Activated effector memory CD4-positive, alpha-beta T cell treated with Interleukin-2 at 50 U/mL for 16 hours (primary cell): ENCODE measurements at places on chromosomes 1 and 21.

- DNase-seq: no peak
These were observed 7.0 kb downstream of the TCEA3 start for GRCh38 chr1:23417570-23417969.

DNA sequence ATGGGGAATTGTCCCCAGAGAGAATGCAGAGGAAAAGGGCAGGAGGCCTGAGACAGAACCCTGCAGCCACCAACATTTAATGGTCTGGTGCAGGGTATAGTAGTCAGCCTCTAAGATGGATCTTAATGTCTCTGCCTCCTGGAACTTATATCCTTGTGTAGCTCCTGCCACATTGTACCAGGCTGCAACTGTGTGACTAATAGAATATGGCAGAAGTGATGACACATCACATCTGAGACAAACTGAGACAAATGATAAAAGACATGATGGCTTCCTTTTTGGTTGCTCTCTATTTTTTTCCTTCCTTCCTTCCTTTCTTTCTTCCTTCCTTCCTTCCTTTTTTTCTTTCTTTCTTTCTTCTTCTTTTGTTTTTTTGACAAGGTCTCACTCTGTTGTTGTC lies 37.1 kb upstream of the CYP4B1 start:
- no peak for DNase-seq

DNA sequence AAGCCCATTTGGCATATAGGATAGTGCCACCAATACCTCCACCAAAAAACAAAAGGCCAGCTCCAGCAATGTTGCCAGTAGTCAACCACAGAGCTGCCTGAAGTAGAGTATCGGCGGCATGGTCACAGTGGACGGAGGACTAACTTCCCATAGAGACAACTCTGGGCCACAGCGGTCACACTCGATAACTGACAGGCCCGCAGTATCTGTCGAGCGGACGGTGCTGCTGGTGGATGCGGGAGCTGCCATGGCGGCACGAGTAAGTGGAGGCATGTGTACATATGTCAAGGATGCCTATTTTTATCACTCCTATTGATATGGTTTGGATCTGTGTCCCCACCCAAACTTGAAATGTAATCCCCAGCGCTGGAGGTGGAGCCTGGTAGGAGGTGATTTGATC lies 4.1 kb downstream of the KRTAP12-1 start:
- no peak for DNase-seq

GRCh38 chr1:39110325-39110851 lies 84.2 kb downstream of the NDUFS5 start:
- no peak for DNase-seq

DNA sequence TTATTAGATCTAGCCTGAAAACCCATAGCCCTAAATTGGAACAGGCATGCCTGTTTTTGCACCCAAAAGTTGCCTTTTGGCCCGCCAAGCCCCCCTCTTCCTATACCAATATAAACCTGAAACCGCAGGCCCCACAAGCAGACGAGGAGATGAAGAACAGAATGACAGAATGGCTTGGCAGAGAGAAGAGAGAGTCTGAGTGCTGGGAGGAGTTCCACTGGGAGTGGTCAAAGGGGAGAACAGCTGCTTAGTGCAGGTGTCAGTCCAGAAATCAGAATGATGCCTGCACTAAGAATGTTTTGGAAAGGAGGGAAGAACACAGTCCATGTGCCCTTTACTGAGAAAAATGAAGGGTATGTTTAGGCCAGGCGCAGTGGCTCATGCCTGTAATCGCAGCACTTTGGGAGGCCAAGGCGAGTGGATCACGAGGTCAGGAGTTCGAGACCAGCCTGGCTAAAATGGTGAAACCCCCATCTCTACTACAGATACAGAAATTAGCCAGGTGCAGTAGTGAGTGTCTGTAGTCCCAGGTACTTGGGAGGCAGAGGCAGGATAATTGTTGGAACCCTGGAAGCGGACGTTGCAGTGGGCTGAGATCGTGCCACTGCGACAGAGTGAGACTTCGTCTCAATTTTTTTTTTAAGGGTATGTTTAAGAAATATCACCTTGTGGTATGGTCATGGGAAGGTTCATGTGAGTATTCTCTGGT lies 9.4 kb downstream of the DYRK1A start:
- no peak for DNase-seq

DNA sequence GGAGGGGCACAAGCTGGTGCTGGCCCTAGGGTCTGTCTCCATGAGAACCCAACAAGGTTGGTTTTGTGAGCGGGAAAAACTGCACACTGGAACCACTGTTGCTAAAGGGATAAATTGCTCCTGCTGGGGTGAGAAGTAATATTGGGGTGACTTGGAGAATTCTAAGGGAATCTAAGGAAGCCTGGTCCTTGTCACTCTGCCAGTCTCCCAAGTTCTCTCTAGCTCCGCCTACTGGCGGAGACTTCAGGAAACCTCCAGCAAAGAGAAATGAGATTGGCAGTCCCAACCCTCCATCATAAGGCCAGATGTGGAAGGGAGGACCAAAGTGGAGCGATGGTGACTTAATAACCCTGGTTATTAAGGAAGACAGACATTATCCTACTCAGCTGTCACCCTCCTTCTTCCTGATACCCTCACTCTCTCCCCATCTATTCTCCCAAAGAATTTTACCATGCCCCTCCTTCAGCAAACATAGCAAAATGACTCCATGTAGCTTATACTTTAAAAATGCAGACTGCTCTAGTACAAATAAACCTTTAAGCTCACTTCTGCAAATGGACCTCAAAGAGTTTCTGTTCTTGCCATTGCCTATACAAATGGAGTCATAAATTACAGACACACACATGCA lies 2.7 kb downstream of the LCE1F start:
- no peak for DNase-seq

DNA sequence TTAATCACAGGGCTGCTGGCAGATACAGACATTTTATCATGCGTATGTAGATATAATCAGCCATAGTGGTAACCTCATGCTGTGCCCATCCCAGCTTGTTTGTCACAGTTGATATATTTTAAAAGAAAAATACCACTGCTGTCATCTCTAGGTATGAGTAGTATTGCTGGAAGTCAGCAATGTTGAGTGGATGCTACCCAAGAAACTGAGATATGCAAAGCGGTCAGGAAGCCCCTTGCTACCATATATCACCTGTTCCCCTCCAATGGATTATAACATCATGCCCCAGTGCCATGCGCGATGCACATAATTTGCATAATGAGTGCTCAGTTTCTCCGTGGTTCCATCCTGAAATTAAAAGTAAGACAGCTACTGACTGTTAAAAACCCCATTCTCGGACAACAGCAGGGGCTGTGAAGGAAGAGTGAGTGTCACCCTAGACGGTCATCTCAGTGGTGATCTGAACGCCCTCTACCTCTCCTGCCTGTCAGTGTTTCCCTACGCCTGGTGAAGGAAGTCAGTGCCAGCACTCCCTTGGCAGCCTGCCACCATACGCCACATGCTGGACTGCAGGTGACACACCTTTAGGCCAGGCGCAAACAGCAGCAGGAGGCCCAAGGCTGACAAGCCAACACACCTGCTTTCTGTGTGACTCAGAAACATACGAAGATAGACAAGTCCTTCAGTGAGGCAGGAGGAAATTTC lies 2.7 kb downstream of the IL10RB start:
- DNase-seq: no peak

DNA sequence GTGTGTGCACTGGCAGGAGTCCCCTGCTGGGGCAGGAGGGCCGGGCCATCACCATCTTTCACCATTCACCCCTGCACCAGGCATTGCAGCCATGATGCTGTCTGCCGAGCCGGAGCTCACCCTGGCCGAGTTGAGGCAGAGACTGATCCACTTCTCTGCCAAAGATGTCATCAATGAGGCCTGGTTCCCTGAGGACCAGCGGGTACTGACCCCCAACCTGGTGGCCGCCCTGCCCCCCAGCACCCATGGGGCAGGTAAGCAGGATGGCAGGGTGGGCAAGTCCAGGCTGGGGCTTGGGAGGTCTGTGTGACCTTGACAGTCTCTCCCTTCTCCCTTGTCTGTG lies 18.6 kb downstream of the PCSK9 start:
- no peak for DNase-seq

DNA sequence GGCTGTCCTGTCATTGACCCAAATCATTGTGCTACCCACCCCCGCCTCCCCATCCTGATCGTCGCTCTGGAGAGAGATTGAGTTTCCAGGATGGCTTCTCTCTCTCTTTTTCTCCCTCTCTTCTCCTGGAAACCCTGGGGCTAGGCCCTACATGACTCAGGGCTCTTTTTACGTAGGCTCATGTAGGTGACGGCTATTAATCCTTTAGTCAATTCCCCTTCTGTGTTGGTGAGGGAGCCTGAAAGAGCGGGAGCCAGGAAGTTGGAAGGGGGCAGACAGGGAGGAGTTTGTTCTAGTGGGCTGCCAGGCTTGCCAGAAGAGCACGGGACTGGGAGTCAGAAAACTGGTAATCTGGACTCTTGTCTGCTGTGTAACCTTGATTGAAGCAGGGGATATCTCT lies 9.7 kb downstream of the ATP2B4 start:
- no peak for DNase-seq

- no peak for DNase-seq
These were observed 61.1 kb upstream of the FBXO28 start for GRCh38 chr1:224052772-224053171.

DNA sequence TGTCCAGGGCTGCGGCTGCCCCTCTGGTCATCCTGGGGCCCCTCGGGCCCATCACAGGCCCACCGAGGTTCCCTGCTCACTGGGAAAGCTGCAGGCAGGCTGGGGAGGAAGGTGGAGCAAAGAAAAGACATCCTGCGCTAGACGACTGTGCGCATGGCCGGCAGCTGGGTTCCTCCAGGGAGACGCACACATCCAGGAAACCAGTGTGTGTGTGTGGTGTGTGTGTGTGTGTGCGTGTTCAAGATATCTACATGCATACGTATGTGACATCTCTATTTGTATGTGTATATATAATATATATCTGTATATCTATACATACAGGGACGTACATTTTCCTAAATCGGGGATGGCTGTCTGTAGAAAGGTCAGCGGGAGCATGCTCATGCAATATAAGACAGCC lies 63.7 kb downstream of the ACOT7 start:
- DNase-seq: no peak

DNA sequence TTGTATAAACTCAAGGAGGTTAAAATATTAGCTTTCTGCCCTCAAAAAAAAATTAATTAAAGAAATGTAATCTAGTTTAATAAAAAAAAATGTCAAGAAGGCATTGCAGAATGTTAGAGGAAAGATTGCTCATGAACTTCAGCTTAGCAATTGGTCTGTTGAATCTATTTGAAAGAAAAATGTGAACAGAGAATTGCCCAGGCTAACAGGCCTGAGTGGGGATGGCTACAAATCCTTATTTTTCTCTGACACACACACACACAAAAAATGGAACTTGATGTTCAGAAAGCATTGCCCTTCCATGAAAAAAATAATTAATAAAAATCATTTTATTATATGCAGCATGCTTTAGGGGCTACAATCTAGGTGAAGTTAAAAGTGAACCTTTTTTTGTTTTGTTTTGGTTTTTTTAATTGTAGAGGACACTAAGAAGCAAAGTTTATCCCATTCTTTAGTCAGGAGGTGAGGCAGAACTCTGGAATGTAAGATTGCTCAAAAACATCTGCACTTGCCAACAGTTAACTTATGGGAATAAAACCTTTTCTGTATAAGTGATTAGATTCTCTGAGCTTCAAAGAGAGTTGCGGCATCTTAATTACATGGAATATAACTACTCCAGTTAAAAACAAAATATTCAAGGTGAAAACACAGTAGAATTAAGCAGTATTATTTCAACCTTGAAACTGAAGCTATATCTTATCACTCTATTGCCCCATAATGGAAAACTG lies 658.5 kb upstream of the ADGRL2 start:
- DNase-seq: no peak

DNA sequence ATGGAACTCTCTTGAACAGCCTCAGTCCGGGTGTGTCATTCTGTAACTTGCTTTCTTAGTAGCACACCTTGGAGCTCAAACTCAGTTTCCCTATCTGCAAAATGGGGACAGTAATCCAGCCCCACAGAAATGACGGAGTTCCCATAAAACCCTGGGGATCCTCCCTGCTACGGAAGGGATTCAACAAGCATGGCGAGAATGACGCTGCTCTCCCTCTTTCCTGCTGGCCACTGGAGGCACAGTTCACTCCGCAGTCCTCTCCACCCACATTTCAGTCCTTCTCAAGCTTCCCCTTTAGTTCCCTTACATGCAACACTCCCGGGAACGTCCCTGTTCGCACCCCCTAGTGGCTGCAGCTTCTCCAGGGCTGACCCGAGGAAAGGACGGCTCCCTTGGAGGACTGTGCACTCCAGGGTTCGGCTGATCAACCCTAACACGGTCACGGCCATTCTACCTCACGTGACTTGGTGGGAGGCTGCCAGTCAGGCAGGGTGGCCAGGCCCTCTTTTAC lies 20.6 kb downstream of the RUNX3 start:
- DNase-seq: no peak

- no peak for DNase-seq
These were observed 3.4 kb upstream of the RNF19B start for GRCh38 chr1:32967888-32968568.

- DNase-seq: no peak
These were observed 399.5 kb downstream of the MATN1 start for GRCh38 chr1:30323841-30324240.
